MG63 (cell line): ENCODE measurements at places on chromosomes 7 and 10. TPM values are rescaled to one million over a fixed set of nuclear protein-coding genes. Genes with fewer than 3 reads are reported as not detected.
A peak's percentile ranks its signal among the peaks of the same experiment; 100 is the strongest.

- peak; percentile 34 for DNase-seq
Measured at GRCh38 chr10:7950981-7951847, 103.3 kb upstream of the GATA3 start.

GRCh38 chr7:152602962-152603361 lies 73.0 kb downstream of the XRCC2 start:
- no peak for DNase-seq

DNA sequence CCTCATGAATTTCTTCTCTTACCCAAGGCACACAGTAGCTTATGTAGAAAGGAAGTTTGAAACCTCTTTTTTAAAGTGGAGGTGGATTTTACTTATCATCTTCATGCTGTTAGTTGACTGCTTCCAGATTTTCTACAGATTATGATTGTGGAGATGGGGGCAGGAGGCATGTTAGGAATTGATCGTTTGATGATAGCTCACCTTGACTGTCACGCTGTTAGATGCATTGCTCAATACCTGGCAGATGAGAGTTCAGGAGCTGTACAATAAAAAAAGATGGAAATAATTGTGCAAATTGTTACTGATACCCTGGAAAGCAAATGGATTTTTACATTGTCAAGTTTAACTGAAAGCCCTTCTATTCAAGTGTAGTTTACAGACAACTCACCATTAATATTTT lies 340.3 kb downstream of the PLXDC2 start:
- no peak for DNase-seq

DNA sequence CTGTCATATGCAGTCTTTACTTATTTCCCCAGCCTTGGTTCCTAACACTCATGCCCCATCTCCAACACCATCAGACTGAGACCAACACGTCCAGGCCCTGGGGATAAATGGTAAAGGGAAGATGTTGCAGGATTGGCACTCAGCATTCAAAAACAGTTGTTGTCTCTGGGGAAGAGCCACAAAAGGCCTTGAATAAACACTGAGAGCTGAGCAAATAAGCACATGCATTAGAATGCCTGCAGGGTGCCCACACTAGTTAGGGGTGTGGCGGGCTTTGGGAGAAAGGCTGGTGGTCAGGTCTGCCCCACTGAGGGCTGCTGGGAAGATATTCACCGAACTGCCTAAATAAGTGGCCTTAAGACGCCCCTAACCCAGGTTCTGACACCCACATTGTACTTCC lies 391.0 kb downstream of the GFRA1 start:
- no peak for DNase-seq

- no peak for DNase-seq
Measured at GRCh38 chr7:116355424-116355765, 144.1 kb upstream of the CAV2 start.

Gene IQUB
- total RNA-seq = not detected in 2 replicates

DNA sequence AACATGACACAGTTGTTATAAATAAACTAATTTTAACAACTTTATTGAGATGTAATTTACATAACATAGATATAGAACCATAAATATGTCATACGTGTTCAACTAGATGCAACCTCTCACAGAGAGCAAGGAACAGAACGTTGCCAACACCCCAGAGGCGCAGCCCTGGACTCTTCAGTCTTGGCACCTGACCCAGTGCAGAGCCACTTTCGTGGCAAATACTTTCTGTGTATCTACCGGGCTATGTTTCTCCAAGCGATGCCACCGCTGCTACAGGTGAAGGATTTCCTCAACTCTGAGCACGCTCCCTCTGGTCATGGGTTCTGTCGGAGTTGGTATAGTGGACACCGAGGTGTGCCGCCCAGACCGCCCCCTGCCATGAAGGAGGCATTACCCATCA lies 57.4 kb downstream of the TEX36 start:
- DNase-seq = no peak

Gene VPS37D
- total RNA-seq = 1.4 and 2.6 TPM in 2 replicates

GRCh38 chr7:99997545-99998137 lies 17.8 kb upstream of the ZKSCAN1 start:
- DNase-seq = no peak

DNA sequence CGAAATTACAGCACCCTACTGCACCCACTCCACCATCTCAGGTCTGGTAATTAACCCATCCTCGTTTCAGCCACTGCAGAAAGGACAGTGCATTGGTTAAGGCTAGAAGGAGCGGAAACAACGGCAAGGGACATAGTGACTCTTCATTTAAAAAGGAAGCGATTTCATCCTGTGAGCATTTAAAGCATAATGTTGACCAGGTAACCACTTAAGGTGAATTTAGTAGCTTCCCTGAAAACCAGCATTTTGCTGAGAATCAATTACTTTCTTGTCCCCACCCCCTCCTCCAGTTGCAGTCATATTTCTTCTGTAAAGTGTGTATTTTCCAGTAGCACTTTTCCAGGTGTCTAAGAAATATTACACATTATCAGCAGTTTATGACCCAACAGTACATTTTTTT lies 821 bp upstream of the JAZF1 start:
- DNase-seq = no peak

Gene TAS2R4
- not detected in 2 replicates for total RNA-seq

Gene ANKRD61
- total RNA-seq = not detected in 2 replicates

Gene ENKUR
- total RNA-seq = not detected in 2 replicates

Gene DNAJC12
- 0.69 TPM in 1 of 2 replicates, not detected in the other for total RNA-seq
